ENCODE measurements at places on chromosomes 13 and 19.

DNA sequence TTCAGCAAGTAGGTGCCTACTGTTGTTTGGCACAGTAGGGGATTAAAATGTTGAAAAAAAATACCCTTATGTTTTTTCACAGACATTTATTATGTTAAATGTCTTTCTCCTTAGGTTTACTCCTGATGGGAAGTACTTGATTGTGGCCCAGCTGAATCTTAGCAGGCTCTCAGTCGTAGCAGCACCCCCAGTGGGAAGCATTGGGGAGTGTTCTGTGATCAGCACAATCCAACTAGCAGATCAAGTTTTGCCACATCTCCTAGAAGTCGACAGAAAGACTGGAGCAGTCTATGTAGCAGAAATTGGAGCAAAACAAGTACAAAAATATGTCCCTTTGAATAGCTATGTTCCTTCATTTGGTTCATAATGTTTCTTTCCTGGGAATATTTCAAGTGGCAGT, 9.3 kb downstream of the NHLRC3 start:
- no peak for DNase-seq

GRCh38 chr19:824885-825284, 2.8 kb upstream of the AZU1 start:
- peak; percentile 80 for DNase-seq

- no peak for DNase-seq
These were observed 938.3 kb upstream of the PCDH9 start for GRCh38 chr13:68168448-68168847.

- peak; percentile 61 for DNase-seq
These were observed 13.5 kb upstream of the TLE5 start for GRCh38 chr19:3075605-3076431.

- DNase-seq: no peak
These were observed 13.2 kb downstream of the PRR36 start for GRCh38 chr19:7860714-7861618.

DNA sequence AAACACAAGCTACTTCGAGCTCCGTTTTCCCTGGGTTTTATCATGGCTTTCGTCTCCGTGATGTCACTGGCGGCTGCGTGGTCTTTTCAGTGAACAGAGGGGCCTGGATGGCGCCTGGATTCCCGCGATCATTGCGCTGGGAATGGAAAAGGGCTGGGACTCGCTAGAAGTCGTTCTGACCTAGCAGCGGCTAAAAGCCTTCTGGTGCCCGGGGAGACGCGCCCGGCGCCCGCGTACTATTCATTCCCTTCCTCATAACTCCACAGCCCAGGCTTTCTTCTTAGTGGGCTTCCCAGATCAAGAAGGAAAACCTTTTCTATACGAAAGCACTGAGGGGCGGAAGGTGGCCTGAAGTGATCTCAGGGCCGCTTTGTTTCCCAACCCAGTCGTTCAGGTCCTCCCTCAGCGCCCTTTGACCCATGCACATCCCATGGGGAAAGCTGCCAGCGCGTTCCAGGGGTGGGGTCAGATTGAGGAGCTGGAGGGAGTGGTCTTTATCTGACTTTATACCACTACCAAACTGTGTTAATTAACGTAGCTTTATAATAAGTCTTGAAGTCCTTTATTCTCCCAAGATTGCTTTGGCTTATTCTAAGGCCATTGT, 96.6 kb downstream of the ELF1 start:
- no peak for DNase-seq

- DNase-seq: no peak
These were observed 48.3 kb downstream of the SLC7A1 start for GRCh38 chr13:29547153-29547552.

All from suppressor macrophage treated with lipopolysaccharide for 4 hours (primary cell).